ENCODE measurements at places on chromosomes 1 and 21.
A peak's percentile ranks its signal among the peaks of the same experiment; 100 is the strongest.

DNA sequence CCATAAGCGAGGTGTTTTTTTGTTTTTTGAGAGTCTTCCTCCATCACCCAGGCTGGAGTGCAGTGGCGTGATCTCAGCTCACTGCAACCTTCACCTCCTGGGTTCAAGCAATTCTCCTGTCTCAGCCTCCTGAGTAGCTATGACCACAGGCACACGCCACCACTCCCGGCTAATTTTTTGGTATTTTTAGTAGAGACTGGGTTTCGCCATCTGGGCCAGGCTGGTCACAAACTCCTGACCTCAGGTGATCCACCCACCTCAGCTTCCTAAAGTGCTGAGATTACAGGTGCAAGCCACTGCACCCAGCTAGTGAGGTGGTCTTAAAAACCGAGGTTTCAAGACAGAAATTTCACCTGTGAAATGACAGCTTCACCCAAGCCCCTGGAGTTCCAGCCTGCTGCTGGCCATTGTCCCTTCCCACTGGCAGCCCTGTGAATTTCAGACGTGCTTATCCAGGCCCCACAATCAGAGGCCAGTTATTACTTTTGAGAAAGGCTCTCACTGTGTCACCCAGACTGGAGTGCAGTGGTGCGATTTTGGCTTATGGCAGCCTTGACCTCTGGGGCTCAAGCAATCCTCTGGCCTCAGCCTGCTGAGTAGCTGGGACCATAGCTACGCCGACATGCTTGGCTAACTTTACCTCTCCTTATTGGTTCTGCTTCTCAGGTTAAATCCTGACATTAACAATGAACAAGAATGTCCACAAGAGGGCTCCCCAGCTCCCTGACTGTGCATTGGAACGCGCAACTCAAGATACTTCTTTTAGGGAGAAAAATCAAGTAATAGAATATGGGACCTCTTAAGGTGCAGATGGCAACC lies 19.4 kb downstream of the ENO1 start:
- DNase-seq = peak; percentile 76

GRCh38 chr1:205751036-205751651 lies 1.2 kb upstream of the NUCKS1 start:
- DNase-seq = no peak

DNA sequence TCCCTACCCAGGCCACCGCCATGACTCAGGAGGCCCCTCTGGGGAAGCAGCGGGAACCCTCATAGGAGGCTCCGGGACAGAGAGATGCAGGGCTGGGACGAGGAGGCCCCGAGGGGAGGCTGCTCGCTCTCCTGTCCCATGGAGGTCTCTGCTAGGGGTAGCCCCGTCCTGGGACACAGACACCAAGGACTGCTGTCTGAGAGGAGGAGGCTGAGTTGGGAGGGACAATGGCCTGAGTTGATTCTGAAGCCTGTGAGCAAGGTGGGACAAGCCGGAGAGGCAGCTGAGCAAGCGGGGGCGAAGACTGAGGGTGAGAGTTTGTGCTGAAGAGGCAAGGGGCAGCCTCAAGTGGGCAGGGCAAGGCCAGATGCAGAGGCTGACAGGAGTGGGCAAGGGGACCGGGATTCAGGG lies 17.4 kb downstream of the SLC27A3 start:
- DNase-seq = no peak

- peak; percentile 98 for DNase-seq
Measured at GRCh38 chr21:34807881-34808568, 139.2 kb downstream of the CLIC6 start.

DNA sequence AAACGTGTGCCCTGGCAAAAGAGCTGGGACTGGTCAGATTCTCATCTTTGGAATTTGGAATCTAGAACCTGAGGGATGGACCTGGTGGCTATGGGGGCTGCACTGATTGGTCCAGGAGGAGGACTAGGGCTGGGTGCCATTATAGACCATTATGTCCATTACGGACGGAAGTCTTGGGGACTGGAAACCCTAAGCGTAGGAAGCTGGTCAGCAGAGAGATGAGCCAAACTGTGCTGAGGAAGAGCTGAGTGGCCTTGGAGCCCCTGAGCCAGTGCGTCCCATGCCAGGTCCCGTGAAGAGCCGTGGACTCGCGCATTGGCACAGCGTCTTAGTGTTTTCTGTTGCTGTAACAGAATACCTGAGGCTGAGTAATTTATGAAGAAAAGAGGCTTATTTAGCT lies 10.0 kb downstream of the MRAP start:
- DNase-seq = no peak

DNA sequence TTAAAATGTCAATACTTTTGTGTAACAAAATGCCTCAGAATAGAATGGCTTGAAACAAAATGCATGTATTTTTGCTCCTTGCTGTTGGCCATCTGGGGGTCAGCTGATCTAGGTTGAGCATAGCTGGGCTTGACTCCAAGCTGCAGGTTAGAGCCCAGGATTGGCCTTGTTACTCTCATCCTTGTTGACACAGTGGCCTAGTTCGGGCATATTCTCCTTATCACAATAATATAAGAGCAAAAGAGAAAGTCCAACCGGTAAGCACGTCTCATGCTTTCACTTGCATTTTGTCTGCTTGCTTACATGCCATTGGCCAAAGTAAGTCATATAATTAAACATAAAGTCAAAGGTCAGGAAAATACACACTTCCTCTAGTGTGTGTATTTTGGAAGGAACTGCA lies 456.2 kb downstream of the KCNT2 start:
- no peak for DNase-seq

GRCh38 chr21:43667191-43667904 lies 8.0 kb downstream of the RRP1B start:
- peak; percentile 62 for DNase-seq

- peak; percentile 88 for DNase-seq
Measured at GRCh38 chr21:32463367-32463766, 50.9 kb downstream of the EVA1C start.

- no peak for DNase-seq
Measured at GRCh38 chr1:12014141-12014991, 4.9 kb upstream of the MIIP start.

- peak; percentile 91 for DNase-seq
Measured at GRCh38 chr1:33143698-33144097, 38.1 kb downstream of the TRIM62 start.

GRCh38 chr1:1111516-1112236 lies 4.2 kb downstream of the C1orf159 start:
- no peak for DNase-seq

- no peak for DNase-seq
Measured at GRCh38 chr1:53206735-53207379, 10.2 kb downstream of the CPT2 start.

DNA sequence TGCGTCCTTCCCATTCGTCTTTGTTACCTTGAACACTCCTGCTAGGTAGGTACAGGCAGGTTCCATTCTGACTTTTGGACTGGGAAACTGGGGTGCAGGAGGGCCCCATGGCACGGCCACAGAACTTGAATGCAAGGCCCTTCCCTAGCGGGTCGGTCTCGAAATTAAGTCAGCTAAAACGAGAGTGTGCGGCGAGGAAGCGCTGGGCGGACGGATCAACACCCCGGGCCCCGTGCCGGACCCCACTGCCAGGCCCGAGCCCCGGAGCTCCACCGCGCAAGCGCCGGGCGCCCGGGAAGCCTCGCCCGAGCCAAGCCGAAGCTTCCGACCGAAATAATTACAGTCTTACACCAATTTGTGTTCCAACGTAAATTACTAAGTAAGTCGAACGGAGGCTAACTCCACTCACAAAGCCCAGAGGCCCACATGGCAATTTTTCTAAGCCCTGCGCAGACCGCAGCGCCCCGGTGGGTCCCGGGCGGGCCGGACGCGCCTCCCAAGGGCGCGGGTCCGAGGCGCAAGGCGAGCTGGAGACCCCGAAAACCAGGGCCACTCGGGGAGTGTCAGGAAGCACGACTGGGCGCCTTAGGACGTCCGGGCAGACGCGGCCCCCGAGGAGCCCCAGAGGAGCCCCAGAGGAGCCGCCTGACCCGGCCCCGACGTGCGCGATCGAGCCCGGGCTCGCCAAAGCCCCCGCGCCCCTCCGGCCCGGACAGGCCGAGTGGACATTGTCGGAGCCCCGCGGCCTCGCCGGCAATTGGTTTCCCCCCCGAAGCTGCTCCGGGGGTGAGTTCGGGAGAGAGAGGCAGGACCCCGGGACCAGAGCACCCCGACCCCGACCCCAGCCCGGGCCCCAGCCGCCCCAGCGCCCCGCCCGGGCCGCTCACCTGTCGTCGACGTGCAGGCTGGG lies 624 bp downstream of the RIPK4 start:
- no peak for DNase-seq

DNA sequence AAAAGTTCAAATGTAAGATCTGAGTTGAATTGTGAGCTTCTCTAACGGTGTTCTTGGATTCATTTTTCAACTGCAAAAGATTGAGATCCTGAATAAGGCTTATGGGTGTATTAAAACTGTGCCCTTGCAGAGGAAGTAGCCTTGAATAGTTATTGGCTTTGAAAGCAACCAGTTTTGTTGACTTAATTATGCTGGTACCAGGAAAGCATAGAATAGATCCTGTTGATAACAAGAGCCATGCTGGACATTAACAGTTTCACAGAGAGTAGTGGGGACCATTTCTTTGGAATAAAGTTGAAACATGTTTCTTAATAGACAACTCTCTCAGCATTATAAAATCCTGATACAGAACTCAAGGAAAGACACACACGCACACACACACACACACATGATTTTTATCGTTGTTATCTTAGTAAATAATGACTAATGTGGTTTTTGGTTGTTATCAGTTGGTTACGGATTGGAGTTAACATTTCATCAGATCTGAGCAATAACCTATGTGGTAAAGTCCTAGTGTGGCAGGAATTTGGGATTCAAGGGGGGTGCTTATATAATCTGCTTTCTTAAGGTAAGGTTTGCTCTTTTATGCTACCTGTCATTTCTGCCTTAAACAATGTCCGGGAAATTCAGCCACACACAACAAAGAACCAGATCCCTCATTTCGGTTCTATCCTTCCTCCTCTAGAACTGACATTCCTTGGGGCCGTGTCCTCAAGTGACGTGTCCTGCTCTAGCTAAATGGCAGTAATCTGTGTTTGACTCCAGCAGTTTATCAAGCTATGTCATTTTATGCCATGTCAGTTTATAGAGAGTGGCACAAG lies 330.9 kb downstream of the CHRM3 start:
- no peak for DNase-seq

GRCh38 chr1:1440262-1441001 lies 4.9 kb downstream of the VWA1 start:
- DNase-seq = no peak

DNA sequence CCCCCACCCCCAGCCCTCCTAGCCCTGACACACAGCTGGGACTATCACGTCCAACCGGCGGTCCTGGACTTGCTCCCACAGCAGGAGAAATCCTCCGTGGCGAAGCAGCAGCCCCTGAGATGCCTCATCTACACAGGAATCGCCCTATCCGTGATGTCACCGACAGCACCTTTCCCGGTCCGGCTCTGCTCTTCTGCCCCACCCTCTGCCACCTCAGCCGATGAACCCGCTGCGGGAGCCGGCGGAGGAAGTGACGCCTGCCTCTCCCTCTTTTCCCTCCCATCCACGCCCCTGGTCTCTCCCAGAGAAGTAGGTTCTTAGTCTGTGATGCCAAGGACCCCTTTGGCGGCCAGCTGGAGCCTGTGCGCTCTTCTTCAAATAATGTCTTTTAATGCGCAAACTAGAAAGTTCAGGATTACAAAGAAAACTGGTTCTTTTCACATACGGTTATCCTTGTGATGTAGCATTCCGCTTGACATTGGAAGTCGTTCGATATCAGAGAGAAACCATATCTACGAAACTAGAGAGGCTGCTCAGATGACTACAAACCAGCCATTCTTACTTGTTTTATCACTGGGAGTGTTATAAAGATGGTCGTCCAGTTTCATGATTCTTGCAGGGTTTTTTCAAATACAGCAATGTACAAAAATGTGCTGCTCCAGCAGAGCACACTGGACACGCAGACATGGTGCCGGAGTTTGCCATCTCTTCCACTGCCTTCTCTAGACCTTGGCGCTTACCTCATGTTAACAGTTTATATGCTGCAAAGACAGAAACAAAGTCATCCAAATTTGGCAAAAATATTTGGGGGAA lies 120.3 kb downstream of the PPIAL4G start:
- peak; percentile 23 for DNase-seq

DNA sequence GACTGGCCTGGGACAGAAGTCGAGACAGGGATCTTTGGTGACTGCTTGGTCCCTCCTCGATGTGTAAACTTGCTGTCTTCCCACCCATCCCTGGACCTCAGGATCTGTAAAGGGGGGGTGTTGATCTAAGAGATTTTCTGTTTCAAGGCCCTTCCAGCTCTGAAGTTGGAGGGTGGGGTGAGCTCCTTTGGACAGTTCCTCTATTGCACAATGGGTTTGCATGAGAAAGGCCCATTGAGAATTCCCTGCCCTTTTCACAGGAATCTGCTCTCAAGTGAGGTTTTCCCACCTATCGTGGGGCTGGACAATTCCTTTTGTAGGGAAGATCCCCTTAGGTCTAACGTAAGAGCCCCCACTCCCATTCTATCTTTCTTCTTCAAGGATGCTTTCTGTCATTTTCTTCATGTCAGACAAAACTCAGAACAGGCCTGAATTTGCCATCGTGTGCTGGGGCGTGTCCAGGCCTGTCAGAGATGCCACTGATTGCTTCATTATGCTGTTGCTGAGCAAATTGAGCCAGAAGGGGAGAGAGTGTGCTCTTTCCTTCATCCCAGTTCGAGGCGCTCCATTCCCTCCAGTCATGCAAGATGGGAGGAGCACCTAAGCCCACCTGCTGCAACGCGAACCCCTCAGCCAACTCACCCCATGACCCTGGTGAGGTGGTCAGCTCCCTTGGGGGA lies 149.9 kb upstream of the IGSF21 start:
- no peak for DNase-seq

DNA sequence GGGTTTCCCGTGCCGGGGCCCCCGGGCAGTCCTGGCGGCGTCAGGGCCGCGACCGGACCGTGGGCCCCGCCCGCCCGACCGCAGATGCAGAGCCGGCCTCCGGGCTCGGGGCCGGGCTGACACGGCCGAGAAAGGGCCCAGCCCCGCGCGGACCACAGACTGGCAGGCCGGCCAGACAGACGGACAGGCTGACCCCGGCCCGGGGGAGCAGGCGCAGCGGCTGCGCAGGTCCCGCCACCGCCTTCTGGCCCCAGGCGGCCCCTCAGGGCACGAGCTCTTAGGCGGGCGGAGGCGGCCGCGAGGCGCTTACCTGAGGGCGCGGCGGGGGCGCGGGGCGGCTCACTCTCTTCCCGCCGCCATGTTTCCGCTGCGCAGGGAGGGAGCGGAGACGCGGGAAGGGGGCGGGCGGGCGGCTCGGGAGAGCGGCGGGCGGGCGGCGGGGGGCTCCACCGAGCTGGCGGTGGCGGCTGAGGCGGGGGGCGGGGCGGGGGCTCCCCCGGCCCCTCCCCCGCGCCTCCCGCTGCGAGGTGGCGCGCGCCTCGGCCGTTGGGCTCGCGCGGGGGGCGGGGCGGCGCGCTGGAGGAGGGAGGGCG lies at the start of gene SCMH1:
Gene SCMH1 (minus strand): TSS at position 558 of the 593 bp plus-strand sequence. CDS start 56,173 bp downstream, outside the sequence.
- peak; percentile 44 for DNase-seq

All from fibroblast of villous mesenchyme (primary cell).